Spinal cord (tissue), 10 donors: ENCODE measurements at places on chromosomes 6 and 20. TPM values are rescaled to one million over a fixed set of nuclear protein-coding genes. Genes with fewer than 3 reads are reported as not detected.

DNA sequence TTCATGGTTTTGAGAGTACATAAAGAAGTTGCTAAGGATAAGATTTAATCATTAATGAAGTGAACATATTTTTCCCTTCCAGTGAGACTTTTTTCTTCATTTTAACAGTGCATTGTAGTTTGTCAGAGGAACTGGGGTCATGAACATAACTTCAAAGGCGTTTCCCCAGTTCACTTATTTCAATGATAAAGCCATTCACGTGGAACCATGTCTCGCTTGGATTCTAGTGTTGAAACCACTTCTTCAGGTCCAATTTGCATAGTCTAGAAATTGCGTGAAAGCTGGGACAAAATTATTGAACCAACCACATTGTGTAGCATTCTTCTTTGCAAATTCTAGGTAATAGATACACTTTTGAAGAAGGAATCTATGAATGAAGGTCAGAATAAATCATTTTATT, 197.0 kb downstream of the CLIC5 start:
- H3K4me1 ChIP-seq: no peaks in the 10 kb centered on the region
- H3K36me3 ChIP-seq: no peaks in the 10 kb centered on the region
- DNase-seq: no peak

HRH3 gene
- total RNA-seq: 0.66 TPM

DNA sequence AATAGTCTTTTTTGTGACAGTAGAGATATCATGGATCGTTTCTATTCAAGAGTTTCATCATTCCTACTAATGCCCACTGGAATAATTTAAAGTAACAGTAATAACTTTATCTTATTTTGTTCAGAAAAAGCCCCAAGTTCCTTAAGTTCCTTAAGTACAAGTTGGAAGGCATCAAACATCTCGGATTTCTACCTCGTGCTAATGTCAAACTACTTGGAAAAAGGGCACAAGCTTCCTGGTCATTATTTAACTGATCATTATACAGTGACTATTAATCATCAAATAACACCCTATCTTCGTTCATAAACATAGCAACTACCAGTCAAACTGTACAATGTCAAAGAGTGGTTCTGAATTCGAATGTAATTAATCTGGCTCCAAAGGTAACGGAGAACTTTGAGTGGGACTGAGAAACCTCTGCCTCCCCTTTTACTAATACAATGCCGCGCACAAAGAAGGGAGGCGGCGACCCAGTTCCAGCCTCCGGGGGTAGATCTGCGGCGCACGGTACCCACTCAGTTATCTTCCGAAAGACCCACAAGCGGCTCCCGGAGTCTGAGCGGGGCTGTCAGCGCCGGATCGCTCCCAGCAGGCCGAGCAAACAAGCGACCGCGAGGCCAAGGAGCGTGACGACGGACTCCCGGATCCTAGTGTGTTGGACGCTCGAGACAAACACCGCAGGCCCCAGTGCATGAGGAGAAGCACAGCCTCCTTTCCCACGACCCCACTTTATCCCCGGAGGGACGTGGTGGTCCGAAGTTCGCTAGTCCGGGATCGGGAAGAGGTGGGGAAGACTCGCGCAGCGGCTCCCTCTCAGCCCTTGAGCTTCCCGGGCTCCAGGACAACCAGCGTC, 716 bp downstream of the SHPRH start:
- no peaks in the 10 kb centered on the region for H3K36me3 ChIP-seq
- peak overlapping the region; percentile 62 for H3K27ac ChIP-seq
- H3K4me1 ChIP-seq: peaks cover 3% of the 10 kb centered on the region
- no peaks in the 10 kb centered on the region for H3K27me3 ChIP-seq
- peak overlapping the region; percentile 57 for H3K4me3 ChIP-seq
- DNase-seq: no peak

CMTR1 gene
- 31.3 TPM for total RNA-seq

MUC22 gene
- not detected for total RNA-seq

GRCh38 chr20:20457392-20458126, 89.7 kb downstream of the INSM1 start:
- peaks cover 8% of the 10 kb centered on the region for H3K4me1 ChIP-seq
- peaks cover 44% of the 10 kb centered on the region for H3K27me3 ChIP-seq
- DNase-seq: no peak
- H3K36me3 ChIP-seq: peaks cover 5% of the 10 kb centered on the region
- no peak overlapping the region for H3K4me3 ChIP-seq

DNA sequence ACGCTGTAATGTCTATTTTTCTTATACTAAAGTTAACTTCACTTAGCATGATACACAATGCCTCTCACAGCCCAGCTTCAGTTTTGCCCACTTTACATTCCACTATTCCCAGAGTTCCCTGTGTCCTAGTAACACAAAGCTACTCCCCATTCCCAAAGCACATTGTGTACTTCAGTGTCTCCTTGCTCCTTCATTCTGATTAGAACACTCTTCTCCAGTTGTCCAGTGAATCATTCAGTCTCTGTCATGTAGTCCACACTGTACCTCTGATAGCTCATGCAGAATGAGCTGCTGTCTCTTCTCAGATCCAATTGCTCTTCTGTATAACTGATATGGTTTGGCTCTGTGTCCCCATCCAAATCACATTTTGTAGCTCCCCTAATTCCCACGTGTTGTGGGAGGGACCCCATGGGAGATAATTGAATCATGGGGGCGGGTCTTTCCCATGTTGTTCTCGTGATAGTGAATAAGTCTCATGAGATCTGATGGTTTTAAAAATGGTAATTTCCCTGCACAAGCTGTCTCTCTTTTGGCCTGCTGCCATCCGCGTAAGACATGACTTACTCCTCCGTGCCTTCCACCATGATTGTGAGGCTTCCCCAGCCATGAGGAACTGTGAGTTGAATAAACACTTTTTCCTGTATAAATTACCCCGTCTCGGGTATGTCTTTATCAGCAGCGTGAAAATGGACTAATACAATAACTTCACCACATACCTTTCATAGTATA, 2.1 kb upstream of the TMX4 start:
- H3K4me3 ChIP-seq: no peak overlapping the region
- H3K36me3 ChIP-seq: no peaks in the 10 kb centered on the region
- DNase-seq: no peak
- H3K4me1 ChIP-seq: no peaks in the 10 kb centered on the region

DNA sequence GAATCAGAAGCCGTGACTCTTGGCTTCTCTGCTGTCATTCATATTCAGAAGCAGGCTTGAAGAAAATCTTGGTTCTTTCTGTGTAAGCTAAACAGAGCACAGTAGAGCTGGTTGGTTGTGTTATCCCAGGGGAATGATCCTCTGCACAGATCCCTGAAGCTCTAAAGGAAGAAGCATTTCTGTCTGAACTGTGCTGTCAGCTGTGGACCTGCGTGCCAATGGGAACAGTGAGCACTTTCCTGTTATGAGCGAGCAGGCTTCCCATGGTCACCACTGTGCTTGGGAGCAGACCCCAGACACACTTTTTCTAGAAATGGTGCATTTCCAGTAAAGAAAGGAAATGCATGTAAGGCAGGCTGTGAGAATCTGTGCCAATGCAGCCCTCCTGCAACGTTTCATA, 490.2 kb downstream of the EPM2A start:
- H3K4me3 ChIP-seq: no peak overlapping the region
- H3K36me3 ChIP-seq: no peaks in the 10 kb centered on the region
- no peak for DNase-seq
- no peak overlapping the region for H3K27ac ChIP-seq
- H3K27me3 ChIP-seq: no peaks in the 10 kb centered on the region

GRCh38 chr20:51532577-51533191, 9.8 kb downstream of the NFATC2 start:
- H3K27ac ChIP-seq: peak overlapping the region; percentile 47
- H3K4me3 ChIP-seq: no peak overlapping the region
- no peak for DNase-seq
- H3K27me3 ChIP-seq: no peaks in the 10 kb centered on the region
- peaks cover 15% of the 10 kb centered on the region for H3K4me1 ChIP-seq

DNA sequence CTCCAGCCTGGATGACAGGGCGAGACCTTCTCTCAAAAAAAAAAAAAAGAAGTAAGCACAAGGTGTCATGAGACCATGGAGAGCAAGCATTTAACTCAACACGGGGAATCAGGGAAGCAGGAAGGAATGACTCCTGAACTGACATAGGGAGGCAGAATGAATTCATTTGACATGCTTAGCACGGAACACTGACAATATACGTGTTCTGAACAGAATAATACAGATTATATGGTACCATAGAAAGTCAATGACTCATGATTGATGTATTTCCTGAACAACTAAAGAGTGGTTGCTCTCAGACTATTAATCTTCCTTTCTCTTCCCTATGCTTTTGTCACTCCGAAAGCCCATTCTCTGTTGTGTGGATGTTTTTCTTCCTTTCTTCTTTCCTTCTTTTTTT, 20.7 kb upstream of the ASIP start:
- no peaks in the 10 kb centered on the region for H3K27me3 ChIP-seq
- no peaks in the 10 kb centered on the region for H3K4me1 ChIP-seq

DNA sequence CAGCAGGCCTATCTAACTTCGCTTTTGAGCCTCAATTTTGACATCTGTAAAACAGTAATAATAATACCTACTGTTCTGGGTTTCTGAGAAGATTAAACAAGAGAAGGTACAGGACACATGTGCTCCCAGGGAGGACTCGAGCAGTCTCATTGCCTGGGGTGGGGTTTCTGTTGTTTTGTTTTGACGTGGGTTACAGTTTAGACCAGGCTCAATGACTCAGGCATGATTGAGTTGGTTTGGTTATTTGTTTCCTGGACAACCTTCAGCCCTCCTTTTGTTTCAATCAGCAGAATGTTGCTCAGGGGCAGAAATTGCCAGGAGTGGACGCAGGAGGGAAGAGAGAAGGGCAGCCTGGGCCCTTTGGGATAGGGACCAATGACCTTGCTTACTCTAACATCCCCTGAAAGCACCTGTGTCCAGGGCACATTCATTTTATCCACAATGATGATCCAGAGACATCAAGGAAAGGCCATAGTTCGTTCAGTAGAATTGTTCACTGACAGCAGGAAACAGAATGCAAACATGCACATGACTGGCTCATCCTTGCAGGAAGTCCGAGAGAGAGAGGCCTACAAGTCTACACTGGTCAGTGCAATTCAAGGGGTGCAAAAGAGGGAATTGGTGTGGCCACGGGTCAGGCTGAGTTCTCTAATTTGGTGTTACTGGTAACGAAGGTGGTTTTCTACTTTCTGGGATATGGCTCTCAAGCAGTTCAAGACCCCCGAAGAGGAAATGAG, 74.5 kb upstream of the MRPS10 start:
- no peak overlapping the region for H3K4me3 ChIP-seq
- H3K4me1 ChIP-seq: no peaks in the 10 kb centered on the region
- no peak for DNase-seq
- H3K27me3 ChIP-seq: no peaks in the 10 kb centered on the region
- peaks cover 4% of the 10 kb centered on the region for H3K36me3 ChIP-seq
- no peak overlapping the region for H3K27ac ChIP-seq

NCOA6 gene
- 19.2 TPM for total RNA-seq

- no peaks in the 10 kb centered on the region for H3K36me3 ChIP-seq
- H3K4me3 ChIP-seq: no peak overlapping the region
- DNase-seq: no peak
- H3K27ac ChIP-seq: no peak overlapping the region
Measured at GRCh38 chr6:64074981-64075380, 439.4 kb downstream of the PHF3 start.

- no peak overlapping the region for H3K27ac ChIP-seq
- H3K36me3 ChIP-seq: no peaks in the 10 kb centered on the region
- H3K4me1 ChIP-seq: no peaks in the 10 kb centered on the region
- H3K4me3 ChIP-seq: no peak overlapping the region
- H3K27me3 ChIP-seq: no peaks in the 10 kb centered on the region
Measured at GRCh38 chr6:125129354-125129753, 24.2 kb upstream of the TPD52L1 start.

GRCh38 chr20:58327211-58327610, 17.7 kb downstream of the RAB22A start:
- H3K4me3 ChIP-seq: no peak overlapping the region
- no peaks in the 10 kb centered on the region for H3K36me3 ChIP-seq
- no peak for DNase-seq
- no peaks in the 10 kb centered on the region for H3K27me3 ChIP-seq
- H3K4me1 ChIP-seq: no peaks in the 10 kb centered on the region
- H3K27ac ChIP-seq: no peak overlapping the region

DNA sequence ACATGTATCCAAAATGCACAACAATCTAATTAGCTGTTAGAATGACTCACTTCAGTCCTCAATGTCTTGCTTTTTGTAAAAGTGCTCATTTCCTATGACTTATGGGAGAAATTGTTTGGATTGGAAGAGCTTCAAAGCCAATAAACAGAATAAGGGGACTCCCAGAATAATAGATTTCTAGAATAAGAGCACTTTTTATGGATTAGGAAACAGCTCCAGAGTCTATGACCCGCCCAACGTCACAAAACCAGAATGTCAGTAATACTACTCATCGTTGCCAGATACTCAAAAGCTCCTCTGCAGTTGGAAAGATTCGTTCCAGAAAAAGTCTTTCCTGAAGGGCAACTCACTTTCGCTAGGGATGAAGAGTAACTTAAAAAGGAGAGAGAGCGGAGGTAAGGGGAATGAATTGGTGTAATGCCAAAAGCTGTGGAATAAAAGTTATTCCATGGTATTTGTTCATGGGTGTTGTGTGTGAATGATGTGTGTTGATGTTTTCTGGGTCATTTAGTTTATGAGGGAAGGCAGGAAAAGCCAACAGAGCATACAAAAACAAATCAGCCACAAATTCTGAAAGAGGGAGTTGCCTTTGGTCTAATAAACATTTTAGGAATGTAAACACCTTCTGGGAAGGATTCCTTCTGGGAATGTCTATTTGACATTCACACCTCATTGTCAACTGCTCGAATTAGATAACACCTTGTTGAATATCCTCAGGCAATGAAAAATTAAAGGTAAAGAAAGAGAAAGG, 64.6 kb downstream of the SYNE1 start:
- no peak overlapping the region for H3K27ac ChIP-seq
- no peak overlapping the region for H3K4me3 ChIP-seq
- DNase-seq: no peak
- H3K27me3 ChIP-seq: no peaks in the 10 kb centered on the region
- no peaks in the 10 kb centered on the region for H3K4me1 ChIP-seq
- no peaks in the 10 kb centered on the region for H3K36me3 ChIP-seq

GUCA1A gene
- total RNA-seq: 1.9 TPM

BANF2 gene
- not detected for total RNA-seq

TREM1 gene
- total RNA-seq: 1.3 TPM

- H3K27me3 ChIP-seq: no peaks in the 10 kb centered on the region
- no peak for DNase-seq
- H3K4me1 ChIP-seq: no peaks in the 10 kb centered on the region
- H3K27ac ChIP-seq: no peak overlapping the region
- H3K4me3 ChIP-seq: no peak overlapping the region
Measured at GRCh38 chr6:13589801-13590200, 15.4 kb downstream of the SIRT5 start.

- peak; percentile 4 for DNase-seq
- no peak overlapping the region for H3K4me3 ChIP-seq
- no peaks in the 10 kb centered on the region for H3K27me3 ChIP-seq
- H3K36me3 ChIP-seq: no peaks in the 10 kb centered on the region
- peak overlapping the region; percentile 53 for H3K27ac ChIP-seq
- H3K4me1 ChIP-seq: peaks cover 3% of the 10 kb centered on the region
Measured at GRCh38 chr6:25061289-25061936, 125.7 kb upstream of the RIPOR2 start.

NMBR gene
- total RNA-seq: 5.6 TPM

GRCh38 chr6:75467284-75467683, 26.3 kb downstream of the FILIP1 start:
- no peaks in the 10 kb centered on the region for H3K27me3 ChIP-seq
- no peaks in the 10 kb centered on the region for H3K4me1 ChIP-seq
- no peaks in the 10 kb centered on the region for H3K36me3 ChIP-seq
- DNase-seq: no peak
